ENCODE measurements at places on chromosomes 16 and 17. TPM values are rescaled to one million over a fixed set of nuclear protein-coding genes. Genes with fewer than 3 reads are reported as not detected.

The CEMP1 gene
- not detected for total RNA-seq

The STRADA gene
- 19.4 TPM for total RNA-seq

The DUS2 gene
- 11.5 TPM for total RNA-seq

The MT1M gene
- total RNA-seq, result 63.3 TPM

The ODAD4 gene
- 1.7 TPM for total RNA-seq

The KRT12 gene
- not detected for total RNA-seq

The SYCE1L gene
- 4.2 TPM for total RNA-seq

The TBC1D3I gene
- 1.7 TPM for total RNA-seq

The ATAD5 gene
- total RNA-seq, result 2.7 TPM

The ACSM5 gene
- 2.9 TPM for total RNA-seq

The GRB7 gene
- 23.6 TPM for total RNA-seq

The TOX3 gene
- 1.2 TPM for total RNA-seq

The CLN3 gene
- 22.8 TPM for total RNA-seq

The AGRP gene
- not detected for total RNA-seq

The TSEN54 gene
- total RNA-seq, result 30.9 TPM

The NOG gene
- 7.4 TPM for total RNA-seq

The CPNE7 gene
- 4.9 TPM for total RNA-seq

The KRT16 gene
- 872 TPM for total RNA-seq

The NFATC2IP gene
- total RNA-seq, result 26.0 TPM

The CCL7 gene
- total RNA-seq, result not detected

The APOBR gene
- total RNA-seq, result 2.5 TPM

The ARHGAP23 gene
- 70.2 TPM for total RNA-seq

The CSH2 gene
- total RNA-seq, result not detected

The CES1 gene
- 10.1 TPM for total RNA-seq

The COL1A1 gene
- total RNA-seq, result 171 TPM

The CLDN7 gene
- 75.9 TPM for total RNA-seq

The CD300H gene
- not detected for total RNA-seq

The HS3ST4 gene
- total RNA-seq, result 1.5 TPM

The PNMT gene
- total RNA-seq, result 5.6 TPM

The CES3 gene
- total RNA-seq, result 0.98 TPM

The CDH13 gene
- total RNA-seq, result 123 TPM

The ZNF267 gene
- 14.2 TPM for total RNA-seq

The EFCAB13 gene
- total RNA-seq, result 4.2 TPM

The HS3ST2 gene
- total RNA-seq, result 11.8 TPM

Measured in vagina (tissue), 2 donors.